Tibial artery (tissue), 4 donors: ENCODE measurements at places on chromosomes 1 and 21.

DNA sequence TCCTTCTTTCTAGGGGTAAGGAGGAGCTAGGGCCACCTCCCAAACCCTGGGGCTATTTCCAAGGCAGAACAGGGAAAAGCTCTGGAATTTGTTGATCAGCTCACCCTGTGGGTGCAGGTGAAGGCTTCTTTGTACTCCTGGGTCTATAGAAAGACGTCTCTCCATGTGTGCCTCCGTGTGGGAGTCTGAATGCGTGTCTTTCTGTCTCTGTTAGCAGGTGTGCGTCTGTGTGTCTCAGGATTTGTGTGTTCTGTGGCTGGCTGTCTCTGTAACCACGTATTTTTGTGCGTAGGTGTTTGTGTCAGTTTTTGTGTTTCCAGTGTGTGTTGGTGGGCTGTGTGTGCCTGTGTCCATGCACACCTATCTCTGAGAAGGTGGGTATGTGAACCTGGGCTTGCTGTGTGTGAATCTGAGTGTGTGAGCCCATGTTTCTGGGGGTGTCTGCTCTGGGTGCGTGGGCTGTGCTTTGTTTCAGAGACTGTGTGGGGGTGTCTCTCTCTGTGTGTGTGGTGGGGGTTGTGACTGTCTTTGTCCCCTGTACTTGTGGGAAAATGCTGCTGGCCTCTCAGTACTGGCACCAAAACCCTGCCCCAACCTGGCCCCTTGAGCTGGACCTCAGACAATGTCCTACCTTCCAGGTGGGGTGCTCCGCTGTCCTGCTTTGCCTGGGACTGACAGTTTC, 12.7 kb upstream of the ETV3L start:
- peak; percentile 45 for DNase-seq

GRCh38 chr21:45073301-45074047, 906 bp upstream of the ADARB1 start:
- DNase-seq = no peak

DNA sequence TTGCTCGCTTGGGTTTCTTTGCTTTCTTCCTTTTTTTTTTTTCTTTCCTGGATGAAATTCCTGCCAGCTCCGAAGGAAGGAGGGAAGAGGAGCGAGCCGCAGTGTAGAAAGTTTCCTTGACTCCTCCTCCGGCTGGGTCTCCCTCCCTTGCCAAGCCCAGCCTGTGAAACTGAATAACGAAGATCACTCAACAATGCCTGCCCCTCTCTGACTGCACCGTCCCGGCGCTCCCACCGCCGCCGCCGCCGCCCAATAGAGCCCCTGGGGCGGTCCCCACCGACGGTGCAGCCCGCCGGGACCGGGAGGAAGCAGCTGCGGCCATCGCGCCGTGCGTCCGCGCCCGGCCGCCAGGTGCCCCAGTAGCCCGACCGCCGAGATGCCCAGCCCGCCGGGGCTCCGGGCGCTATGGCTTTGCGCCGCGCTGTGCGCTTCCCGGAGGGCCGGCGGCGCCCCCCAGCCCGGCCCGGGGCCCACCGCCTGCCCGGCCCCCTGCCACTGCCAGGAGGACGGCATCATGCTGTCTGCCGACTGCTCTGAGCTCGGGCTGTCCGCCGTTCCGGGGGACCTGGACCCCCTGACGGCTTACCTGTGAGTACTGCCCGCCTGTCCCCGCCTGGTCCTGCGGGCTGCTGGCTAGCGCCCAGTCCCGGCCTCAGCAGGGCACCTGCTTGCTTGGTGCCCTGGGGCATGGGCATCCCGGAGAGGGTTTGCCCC, at the start of gene LGR6:
Gene LGR6, plus strand, starts transcription at position 186 of the 714 bp plus-strand sequence. Its CDS starts 191 bp downstream, at position 377.
- DNase-seq = no peak

GRCh38 chr1:99384021-99384420, 119.7 kb downstream of the PLPPR4 start:
- no peak for DNase-seq

DNA sequence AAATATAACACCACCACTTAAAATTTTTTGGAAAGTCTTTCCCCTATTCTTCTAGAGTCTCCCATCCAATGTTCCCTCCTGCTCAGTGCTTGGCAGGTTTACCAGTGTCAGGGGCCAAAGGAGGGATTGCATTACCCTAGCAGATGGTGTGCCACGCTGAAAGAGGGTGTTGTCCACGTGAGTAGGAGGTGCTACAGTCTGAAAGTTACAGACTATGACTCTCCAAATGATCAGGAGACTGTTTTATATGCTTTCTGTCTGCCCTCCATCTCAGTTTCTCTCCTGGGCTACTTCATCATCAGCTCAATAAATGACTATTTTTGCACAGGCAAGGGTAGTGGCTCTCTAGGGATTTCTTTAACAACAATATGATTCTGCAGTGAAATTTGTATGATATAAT, 31.3 kb upstream of the ANGPTL7 start:
- peak; percentile 82 for DNase-seq

GRCh38 chr1:220322570-220322969, 50.3 kb upstream of the RAB3GAP2 start:
- no peak for DNase-seq

DNA sequence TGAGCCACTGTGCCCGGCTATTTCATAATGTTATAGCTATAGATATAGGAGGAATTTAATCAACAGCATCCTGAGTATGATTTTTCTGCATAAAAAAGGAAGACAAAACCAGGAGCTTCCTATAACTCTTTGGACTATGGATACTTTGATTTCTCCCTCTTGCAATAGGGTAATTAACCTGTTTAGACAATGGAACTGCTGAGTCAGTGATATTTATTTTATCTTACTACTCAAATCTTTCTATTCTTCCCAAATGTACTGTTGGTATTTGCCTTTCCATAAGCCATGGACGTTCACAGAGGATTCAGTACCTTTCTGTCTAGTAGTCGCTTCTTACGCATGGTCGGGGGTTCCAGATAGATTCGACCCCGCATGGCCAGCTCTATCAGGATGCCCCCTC, 33.6 kb downstream of the GOLPH3L start:
- no peak for DNase-seq
